Stimulated activated CD8-positive, alpha-beta memory T cell treated with anti-CD3 and anti-CD28 coated beads, Interleukin-15, amount 100 ng/mL, for 4 hours (primary cell): ENCODE measurements at places on chromosomes 1 and 21.

- DNase-seq, result no peak
These were observed 409.5 kb upstream of the ADGRL2 start for GRCh38 chr1:81391125-81391828.

DNA sequence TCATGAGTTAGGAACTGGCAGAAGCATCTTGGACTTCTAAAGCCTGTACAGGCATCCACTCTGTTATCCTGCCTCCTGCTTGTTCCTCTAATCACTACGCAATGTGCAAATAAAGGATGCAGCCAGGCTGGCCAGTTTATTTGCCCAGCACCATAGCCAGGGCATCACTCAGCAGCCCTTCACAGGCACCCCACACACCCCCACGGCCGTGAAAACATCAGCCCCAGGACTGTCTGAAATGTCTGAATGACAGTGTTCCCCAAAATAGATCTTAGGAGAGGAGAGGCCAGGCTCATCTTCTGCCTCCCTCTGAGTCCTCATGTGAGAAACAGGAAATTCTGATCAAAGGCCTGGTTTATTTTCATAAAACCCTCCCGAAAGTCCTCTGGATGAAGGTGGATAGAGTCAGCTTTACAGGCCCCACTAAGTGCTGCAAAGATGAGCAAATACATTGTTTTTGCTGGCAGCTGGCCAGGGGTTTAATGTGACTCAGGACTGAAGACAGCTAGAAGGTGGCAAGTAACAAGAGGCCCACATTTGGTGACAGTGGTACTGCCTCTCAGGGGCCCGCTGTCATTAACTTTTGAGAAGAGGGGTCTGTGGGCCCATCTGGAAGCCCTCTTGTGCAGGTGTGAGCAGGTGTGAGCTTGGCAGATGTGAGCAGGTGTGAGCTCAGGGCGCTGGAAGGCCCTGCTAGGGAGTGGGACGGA lies 32.9 kb downstream of the GRHL3 start:
- no peak for DNase-seq

DNA sequence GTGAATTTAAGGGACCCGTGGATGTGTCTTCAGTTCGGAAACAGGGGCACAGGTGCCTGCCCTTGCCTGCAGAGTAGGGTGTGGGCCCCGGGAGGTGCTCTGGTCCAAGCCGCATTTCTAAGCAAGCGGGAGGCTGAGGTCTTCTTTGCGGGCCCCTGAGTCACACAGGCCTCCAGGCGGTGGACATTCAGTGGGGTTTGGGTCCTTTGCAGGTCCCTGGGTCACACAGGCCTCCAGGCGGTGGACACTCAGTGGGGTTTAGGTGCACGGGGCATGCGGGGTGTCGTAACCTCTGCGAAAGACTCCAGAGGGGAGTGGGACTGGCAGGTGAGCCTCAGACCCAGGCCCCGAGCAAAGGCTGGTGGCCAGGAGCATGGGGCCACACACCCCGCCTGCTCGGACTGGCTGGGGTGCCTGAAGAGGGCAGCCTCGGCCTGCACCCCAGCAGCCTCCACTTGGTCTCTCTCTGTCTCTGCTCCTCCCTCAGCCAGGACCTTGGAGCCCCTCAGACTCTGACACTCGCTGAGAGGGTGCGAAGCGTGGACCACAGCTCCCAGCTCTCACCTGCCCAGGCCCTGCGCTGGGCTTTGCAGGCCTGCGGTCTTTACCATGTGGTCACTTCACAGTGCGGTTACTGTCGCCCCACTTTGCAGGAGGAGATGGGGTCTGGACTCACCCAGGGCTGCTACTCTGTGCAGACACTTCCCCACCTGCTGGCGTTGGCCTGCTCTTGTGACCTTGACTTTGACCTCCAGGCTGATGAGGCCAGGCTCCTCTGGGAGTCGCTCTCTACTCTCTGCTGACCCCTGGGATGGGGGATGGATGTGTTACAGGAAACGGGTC lies 6.0 kb upstream of the AGPAT3 start:
- DNase-seq, result no peak

- no peak for DNase-seq
These were observed 979 bp downstream of the RASSF5 start for GRCh38 chr1:206508130-206508889.

DNA sequence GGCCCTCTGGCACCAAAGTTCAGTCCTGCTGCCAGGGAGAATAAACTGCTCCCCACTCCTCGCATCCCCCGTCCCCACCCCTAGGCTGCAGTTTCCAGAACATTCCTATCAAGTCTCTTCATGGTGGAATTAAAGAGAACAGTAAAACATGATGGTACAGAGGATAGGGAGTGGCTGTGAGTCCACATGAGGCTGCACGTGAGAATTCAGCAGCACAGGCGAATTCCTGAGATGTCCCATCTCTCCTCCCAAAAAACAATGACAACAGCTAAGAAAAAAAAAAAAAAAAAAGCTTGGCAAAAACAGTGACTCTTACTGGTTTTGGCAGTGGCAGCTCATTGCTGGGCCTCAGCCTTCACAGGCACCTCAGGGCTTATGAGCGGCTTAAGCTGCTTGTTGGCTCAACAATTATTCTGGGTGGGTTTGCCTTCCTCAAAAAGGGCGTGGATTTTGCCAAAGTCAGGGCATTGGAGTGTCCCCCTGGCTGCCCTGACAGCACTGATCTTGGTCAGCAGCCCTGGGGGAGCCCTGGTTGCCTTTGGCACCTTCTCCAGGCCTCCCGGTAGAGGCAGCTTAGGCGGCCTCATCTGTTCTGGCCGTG lies 5.7 kb upstream of the IFFO2 start:
- no peak for DNase-seq

DNA sequence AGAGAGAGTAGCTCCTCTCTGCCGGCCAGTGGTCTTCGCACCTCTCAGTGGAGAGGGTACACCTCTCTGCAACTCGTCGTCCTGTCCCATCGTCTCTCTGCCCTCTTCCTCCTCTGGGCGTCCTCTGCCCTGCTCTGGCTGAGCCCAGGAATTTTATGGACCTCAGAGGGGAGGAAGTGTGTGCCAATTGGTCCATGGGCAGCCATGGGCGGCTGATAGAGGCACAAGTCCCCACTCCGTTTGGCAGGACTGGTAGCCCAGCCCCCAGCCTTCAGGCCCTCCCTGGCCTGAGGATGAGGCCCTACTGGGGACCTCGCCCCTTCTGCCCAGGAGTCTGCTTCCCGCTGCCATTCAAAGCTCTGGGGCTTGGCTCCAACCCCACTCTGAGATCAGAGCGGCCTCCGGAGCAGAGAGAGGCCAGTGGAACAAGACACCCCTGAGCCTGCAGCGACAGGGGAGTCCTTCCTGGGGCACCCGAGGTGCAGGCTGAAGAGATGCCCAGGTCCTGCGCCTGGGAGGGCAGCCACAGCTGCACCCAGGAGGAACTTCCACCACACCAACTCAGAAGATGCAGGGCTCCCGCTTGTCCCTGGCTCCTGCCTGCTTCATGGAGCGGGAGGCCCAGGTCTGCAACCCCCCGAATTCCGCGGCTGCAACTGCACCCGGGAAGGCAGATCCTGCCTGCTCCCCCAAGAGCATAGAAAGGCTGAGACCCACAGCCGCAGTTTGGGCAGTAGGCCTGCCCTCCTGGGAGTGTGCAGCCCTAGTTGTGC lies 659.9 kb downstream of the KCNT2 start:
- no peak for DNase-seq
